ENCODE measurements at places on chromosomes 3 and 15. TPM values are rescaled to one million over a fixed set of nuclear protein-coding genes. Genes with fewer than 3 reads are reported as not detected.

Gene LRRC2
- total RNA-seq, result 0.20 TPM

Gene ZIC4
- total RNA-seq, result not detected

Gene ISLR2
- total RNA-seq, result not detected

Gene CAPN3
- not detected for total RNA-seq

Gene TMEM108
- 0.27 TPM for total RNA-seq

Gene CCR2
- total RNA-seq, result not detected

Gene MCTP2
- total RNA-seq, result 1.1 TPM

Gene TMEM115
- total RNA-seq, result 75.7 TPM

Gene ANKUB1
- not detected for total RNA-seq

DNA sequence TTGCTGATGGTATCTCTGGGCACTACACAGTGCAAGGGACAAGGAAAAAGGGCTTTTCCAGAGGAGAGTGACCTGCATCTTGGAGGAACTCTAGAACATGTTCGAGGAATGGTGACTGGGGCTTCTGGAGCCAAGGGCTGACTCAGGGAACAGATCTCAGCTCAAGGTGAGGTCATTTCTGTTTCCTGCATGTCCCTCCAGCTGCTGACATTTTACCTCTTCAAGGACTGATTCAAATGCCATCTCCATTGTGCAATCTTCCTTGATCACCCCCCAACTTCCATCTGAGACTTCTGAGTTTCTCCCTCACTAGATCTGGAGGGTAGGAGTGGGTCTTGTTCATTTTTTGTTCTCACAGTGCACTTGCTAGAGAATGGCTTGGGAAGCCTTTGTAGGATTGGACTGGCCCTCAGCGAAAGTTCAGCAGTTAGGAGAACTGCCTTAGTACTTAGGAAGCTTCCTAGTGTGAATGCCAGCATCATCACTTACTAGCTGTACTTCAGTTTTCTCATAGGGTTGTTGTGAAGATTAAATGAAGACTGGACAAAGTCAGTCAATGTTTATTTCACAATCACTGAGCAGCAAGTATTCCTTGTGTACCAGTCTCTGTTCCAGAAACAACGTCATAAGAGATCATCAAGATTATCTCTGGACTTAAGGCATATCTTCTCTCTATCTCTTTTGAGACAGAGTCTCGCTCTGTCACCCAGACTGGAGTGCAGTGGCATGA, 2.6 kb upstream of the IDH3A start:
- DNase-seq, result peak; percentile 30

- DNase-seq, result no peak
These were observed at the start of gene TRPM1 for GRCh38 chr15:31101262-31102038. TRPM1 (minus strand) TSS chr15:31101725; CDS start chr15:31081355, 20,370 bp downstream.

GRCh38 chr3:83513677-83514076, 1445.1 kb upstream of the CADM2 start:
- DNase-seq, result no peak

- DNase-seq, result no peak
These were observed 5.5 kb upstream of the UBR1 start for GRCh38 chr15:43111354-43111753.

- DNase-seq, result no peak
These were observed 411.1 kb downstream of the SOX2 start for GRCh38 chr3:182122779-182123178.

- no peak for DNase-seq
These were observed 87.5 kb upstream of the PRR20G start for GRCh38 chr3:127375151-127375930.

GRCh38 chr3:43964640-43965039, 273.9 kb downstream of the ABHD5 start:
- no peak for DNase-seq

- no peak for DNase-seq
These were observed 35.6 kb upstream of the RAB11A start for GRCh38 chr15:65833501-65834205.

DNA sequence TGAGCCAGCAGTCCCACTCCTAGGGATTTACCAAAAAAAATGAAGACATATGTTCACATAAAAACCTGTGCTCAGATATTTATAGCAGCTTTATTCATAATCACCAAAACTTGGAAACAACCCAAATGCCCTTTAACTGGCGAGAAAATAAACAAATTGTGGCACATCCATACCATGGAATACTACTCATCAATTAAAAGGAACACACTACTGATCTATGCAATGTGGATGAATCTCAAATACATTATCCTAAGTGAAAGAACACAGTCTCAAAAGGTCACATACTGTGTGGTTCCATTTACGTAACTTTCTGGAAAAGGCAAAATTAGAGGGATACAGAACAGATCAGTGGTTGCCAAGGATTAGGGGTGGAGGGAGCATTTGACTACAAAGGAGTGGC, 394.5 kb downstream of the SHQ1 start:
- no peak for DNase-seq

GRCh38 chr3:128620268-128620691, 30.3 kb downstream of the RPN1 start:
- DNase-seq, result peak; percentile 54

GRCh38 chr15:53875139-53875538, 103.1 kb upstream of the UNC13C start:
- DNase-seq, result no peak

GRCh38 chr3:168168743-168169142, 73.0 kb upstream of the GOLIM4 start:
- no peak for DNase-seq

DNA sequence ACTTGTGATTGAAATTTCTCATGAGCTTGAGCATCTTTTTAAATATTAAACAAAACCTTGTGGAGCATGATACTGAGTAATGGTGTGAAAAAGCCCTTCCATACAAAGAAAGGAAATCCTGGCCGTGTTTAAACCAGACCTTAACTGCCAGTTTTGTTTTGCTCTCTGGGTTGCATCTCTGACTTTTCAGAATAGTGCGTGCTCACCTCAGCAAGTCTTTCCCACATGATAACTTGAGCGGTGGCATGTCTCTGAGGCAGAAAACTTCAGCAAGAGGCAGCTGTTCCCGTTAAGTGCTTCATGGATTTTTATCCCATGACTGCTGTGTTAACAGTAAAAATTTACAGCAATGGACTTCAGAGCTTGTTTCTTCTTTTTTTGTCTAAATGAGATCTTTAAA, 393.3 kb downstream of the FEZF2 start:
- no peak for DNase-seq

GRCh38 chr3:98188545-98188944, 22.0 kb downstream of the OR5H15 start:
- DNase-seq, result peak; percentile 10

DNA sequence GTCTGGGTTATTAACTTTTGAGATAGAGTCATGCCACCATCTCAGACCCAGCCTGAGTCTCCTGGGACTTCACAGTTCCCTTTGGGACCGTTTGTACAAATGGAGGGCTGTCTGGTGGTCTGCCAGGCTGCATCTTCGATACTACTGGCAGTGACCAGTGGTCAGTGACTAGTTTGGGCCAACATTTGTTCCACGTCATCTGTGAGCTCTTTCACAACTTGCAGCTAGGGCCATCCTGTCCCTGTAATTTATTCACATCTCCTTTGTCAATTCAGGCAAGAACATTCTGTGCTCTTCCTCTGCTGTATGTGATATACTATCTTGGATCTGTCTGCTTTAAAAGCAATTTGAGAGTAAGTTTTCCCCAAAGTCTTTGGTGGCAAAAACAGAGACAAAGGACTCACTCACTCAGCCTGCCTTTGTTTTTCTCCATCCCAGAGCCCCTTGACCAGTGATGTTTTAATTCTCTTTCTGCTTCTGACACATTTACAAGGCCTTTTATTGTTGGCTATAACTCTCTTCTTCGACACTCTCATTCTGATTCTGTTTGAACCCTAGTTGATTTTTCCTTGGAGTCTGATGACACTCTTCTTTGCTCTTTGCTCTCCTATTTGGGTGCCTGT, 353.4 kb downstream of the EPHB1 start:
- DNase-seq, result no peak

GRCh38 chr3:169034401-169034800, 629.1 kb downstream of the MECOM start:
- peak; percentile 51 for DNase-seq

DNA sequence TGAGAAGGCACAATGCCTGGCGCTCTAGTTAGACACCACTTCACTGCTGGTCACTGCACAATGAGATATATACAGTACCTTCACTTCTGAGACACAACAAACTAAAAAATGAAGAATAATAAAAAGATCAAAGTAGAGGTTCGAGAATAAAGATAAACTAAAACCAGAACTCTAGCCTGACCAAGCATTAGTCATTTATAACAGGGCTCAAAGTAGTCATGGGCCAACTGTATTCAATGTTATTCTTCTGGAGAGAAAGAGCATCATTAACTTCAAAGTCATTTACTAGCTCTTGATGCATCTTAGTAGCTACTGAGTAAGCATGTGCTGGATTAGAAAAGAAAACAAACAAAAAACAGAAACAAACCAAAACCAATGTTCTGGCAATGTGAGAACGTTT, 145.2 kb downstream of the SSR3 start:
- DNase-seq, result no peak

GRCh38 chr15:54150255-54150654, 172.0 kb downstream of the UNC13C start:
- peak; percentile 95 for DNase-seq

GRCh38 chr3:66948838-66949237, 49.3 kb upstream of the KBTBD8 start:
- DNase-seq, result no peak

DNA sequence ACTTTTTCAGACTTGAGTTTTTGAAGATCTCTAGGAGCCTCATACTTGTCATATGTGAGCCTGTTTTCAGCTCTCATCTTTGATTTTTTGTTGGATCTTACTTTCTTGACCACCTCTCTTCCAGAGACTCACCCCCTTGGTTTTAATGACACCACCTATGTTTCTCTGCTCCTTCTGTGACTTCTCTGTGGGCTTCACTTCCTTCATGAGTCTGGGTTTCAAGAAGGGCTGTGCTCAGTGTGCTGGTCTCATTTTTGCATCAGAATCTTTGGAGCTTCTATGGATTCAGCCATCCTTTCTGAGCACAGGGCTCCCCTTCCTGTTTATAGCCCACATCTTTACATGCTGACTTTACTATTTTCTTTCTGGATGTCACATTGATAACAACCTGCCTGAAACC, 17.7 kb downstream of the PPM1L start:
- no peak for DNase-seq

- DNase-seq, result no peak
These were observed 815.9 kb downstream of the VGLL3 start for GRCh38 chr3:86175051-86175536.

GRCh38 chr15:88606070-88606794, 14.9 kb upstream of the AEN start:
- DNase-seq, result no peak

- no peak for DNase-seq
These were observed 279.2 kb downstream of the TLE3 start for GRCh38 chr15:69818529-69818928.

DNA sequence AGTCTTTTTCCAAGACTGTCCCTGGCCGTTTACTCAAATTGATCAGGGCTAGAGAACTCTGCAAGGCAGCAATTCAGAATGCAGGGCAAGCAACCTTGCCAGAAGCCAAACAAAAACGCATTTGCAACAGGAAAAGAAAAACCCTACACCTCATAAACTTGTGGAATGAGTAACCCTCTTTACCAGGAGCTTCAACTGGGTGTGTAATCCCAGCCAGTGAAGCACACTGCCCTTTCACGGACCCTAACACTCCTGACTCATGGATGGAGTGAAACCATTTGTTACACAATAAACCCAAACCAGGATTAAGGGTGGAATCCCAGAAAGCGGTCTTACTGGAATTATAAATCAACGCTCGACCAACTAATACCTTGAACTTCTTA, 14.8 kb upstream of the LDHAL6B start:
- peak; percentile 95 for DNase-seq

DNA sequence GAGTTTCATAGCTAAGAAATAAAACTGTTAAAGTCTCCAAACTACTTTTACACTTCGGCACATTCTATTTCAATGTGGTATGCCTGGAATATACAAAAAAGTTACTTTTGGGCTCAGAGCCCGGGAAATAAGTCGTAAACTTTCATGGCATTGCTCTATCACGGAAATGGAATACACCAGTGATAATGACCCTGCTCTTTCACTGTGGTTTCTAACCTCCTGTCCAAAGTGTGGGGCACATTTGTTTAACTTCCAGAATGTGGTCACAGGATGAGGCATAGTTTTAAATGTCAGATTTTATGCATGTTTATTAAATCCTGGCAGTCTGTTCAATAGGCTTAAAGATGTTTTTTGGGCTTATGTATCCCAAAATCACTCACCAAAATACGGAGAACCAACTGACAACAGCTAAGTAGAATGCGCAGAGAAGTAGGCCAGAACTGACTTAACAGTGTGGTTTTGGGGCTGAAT, 5.1 kb downstream of the CXCR6 start:
- DNase-seq, result no peak

GRCh38 chr3:16849229-16849628, 35.5 kb upstream of the PLCL2 start:
- no peak for DNase-seq

DNA sequence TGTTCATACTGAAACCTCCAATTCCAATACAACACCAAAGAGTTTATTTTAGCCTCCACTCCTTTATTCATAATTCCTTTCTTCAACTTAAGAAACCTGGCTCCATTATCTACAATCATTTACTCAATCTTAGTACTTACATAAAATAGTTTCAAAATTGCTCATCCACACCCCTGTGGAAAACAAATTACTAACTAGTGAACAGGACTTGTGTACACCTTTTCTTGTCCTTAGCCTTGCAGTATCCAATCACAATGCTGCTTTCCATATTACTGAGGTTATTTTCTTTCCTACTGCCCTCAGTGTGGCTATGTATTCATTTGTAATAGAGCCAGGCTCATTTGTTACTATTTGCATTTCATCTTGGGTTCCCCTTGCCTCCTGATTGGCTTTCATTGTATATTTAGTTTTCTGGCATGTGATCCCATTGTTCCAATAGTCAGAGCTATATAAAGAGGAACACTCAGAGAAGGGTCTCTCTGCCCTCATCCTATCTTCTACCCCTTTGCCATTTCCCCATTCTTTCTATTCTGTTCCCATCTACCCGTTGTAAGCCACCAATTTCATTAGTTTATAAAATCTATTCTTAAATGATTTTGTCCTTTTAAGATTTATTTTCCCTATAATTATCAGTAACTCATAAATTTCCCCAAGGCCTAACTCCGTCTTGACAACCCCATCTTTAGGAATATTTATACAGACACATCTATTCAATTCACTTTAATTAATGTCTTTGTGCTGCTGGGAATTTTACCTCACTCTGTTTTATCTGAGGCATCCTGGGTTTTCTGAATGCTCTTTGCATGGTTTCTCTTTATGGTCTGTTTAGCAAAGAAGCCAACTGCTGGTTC, 67.9 kb upstream of the RBP1 start:
- DNase-seq, result no peak

- DNase-seq, result no peak
These were observed 64.0 kb downstream of the SYNM start for GRCh38 chr15:99168601-99169580.
